HT1080 (cell line): ENCODE measurements at places on chromosomes 11 and 22.
A peak's percentile ranks its signal among the peaks of the same experiment; 100 is the strongest.

- no peak for DNase-seq
Observed at GRCh38 chr11:44973632-44974401, 23.1 kb upstream of the TP53I11 start.

DNA sequence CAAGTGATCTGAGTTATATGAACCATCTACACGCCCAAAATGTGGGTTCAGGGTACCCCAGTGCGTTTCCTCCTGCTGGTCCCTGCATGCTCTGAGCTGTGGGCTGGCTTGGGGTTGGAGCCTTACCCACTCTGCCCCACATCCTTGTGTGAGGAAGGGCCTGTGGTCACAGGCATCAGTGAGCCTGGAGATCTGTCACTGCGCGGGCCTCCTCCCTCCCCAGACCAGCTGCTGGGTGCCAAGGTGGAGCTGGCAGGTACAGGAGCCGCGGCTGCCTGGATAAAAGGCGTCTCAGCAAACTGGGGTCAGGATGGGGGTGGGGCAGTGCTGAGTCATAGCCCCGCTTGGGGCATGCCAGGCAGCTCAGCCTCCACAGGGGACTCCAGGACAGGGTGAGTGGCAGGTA is 17.9 kb downstream of the GNAZ start:
- peak; percentile 8 for DNase-seq

GRCh38 chr11:73496134-73496533 is 101.8 kb downstream of the FAM168A start:
- DNase-seq: no peak

DNA sequence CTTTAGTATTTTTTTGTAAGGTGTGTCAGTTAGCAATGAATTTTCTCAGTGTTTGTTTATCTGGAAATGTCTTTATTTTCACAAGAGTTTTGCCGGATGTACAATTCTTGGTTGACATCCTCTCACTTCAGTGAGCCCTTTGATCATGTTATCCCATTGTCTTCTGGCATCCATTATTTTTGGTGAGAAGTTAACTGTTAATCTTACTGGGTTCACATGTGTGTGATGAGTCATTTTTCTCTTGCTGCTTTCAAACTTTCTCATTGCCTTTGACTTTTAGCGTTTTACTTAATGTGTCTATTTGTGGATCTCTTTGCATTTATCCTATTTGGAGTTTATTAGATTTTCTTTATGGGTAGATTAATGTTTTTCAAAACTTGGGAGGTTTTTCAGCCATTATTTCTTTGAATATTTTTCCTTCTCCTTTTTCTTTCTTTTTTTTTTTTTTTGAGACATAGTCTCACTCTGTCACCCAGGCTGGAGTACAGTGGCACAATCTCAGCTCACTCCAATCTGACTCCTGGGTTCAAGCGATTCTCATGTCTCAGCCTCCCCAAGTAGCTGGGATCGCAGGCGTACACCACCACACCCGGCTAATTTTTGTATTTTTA is 100.5 kb upstream of the RRM1 start:
- peak; percentile 45 for DNase-seq

GRCh38 chr11:70669281-70669680 is 271.0 kb downstream of the CTTN start:
- DNase-seq: no peak

DNA sequence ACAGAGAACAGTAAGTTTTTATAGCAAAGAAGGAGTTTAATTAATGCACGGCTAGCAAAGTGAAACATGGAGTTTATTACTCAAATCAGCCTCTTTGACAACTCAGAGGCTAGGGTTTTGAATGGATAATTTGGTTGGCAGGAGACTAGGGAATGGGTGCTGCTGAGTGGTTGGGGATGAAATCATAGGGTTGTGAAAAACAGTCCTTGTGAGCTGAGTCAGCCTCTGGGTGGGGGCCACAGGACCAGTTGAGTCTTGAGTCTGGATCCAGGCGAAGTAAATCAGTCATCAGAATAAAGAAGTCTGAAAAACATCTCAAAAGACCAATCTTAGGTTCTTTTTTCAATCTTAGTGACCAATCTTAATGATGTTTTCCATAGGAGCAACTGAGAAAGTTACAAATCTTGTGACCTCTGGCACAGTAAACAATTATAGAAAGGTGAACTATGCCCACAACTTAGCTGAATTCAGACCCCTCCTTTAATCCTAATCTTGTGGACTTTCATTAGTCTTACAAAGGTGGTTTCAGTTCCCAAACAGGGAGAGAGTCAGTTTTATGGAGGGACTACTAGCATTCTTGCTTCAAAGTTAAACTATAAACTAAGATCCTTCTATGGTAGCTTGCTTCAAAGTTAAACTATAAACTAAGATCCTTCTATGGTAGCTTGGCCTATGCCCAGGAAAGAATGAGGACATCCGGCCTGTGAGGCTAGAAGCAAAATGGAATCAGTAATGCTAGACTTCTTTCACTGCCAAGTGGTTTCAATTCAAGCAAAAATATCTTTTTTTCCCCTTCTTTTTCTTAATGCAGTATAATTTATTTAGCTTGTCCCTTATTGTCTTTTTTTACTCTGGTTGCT is 84.5 kb downstream of the AASDHPPT start:
- DNase-seq: no peak

- DNase-seq: no peak
Observed at GRCh38 chr11:11806586-11806985, 35.2 kb upstream of the USP47 start.

DNA sequence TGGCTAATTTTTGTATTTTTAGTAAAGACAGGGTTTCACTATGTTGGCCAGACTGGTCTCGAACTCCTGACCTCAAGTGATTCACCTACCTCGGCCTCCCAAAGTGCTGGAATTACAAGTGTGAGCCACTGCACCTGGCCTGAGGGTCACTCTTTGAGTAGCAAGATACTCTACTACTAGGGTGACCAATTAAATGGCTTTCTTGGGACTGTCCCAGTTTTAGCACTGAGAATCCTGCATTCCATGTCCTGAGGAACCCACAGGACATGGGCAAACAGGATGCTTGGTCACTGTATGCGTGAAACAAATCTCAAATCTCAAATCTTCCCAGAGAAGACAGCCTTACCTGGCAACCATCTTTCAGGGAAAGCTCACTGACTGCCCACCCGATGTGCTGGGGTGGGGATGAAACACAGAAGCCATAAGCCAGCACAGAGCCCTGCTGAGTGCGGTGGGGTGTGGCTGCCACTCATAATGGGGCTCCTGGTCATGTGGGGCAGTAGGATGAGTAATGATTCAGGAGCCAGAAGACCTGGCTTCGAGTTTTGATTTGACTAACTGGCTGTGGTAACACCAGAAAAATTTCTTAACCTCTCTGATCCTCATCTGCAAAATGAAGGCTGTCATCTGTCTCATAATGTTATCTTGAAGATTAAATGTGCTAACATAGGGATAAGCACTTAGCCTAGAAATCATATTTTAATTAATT is 11.5 kb downstream of the CLMP start:
- peak; percentile 57 for DNase-seq

GRCh38 chr22:20159076-20159475 is 8.2 kb upstream of the CCDC188 start:
- no peak for DNase-seq

DNA sequence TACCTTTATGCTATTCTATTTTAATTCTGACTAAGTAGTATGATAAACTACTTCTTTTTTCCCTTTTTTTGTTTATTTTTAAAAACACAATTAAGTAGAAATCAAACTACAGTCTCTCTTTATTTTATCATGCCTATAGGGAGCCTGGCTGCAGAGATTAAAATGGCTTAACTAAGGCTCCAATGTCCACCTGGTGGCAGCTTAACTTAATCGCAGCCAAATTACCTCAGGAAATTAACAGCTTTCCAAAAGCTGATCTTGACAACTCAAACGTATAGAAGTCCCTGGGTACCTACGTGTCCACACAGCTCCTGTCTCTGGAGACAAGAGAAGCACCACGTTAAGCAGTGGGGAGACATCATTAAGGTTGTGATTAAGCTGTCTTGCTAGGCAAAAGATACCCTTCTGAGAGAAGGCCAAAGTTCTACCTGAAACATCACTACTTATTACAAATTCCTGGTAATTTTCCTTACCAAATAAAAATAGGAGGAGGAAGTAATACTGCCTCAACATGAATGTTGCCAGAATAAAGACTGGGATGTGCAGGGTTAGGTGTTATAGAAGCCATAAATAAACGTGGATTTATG is 63.2 kb upstream of the SNX19 start:
- no peak for DNase-seq

DNA sequence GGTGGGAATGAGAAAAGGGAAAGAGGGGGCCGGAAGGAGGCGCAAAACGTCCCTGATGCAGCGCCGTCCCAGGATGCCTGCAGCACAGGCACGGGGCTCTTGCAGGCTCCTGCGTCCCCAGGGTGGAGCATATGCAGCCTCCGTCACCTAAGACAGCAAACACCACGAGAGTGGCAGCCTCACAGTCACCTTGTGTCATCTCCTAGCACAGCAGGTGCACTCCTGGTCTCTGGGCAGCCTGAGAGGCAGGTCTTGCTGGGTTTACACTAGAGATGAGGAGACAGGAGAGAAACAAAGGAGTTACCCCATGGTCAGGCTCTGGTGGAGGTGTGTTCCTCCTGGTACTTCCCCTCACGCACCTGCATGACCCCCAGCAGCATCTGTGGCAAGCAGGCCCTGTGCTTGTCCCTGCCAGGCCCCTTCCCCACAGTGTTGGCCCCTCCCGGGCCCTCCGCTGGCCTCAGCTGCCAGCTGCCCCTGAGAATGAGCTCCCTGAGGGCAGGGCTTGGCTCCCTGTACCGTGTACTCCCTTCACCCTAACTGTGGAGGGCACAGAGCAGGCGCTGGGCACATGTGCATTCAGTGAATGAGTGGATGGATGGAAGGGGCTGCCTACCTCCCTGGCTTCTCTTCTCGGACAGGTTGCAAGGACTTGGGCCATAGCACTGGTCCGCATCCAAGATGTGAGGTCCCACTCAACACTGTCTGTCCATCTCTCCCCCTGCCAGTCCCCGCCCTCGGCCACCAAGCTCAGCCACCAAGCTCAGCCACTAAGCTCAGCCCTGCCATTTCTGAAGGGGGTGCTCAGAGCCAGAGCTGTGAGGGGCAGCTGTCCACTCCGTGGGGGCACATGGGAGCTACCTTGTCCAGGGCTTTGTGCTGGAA is 988.6 kb downstream of the BRD1 start:
- no peak for DNase-seq

- no peak for DNase-seq
Observed at GRCh38 chr11:72940417-72940816, 126.2 kb downstream of the ATG16L2 start.

DNA sequence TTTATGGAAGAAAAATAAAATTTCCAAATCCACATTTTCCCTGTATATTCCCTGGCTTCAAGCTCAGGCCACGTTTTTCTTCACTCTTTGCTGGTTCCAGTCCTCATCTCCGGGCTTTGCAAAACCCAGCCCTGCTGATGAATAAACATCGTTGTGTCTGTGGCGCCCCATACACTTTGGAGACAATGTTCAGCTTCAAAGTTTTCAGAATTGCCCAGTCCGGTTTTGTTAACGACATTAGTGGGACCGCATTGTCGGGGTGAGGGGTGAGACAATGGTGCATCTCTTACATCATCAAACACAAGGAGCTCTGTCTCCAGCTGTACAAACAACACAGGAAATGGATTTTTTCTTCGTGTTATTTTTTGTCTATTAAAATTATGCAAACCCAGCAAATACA is 53.4 kb upstream of the HTATIP2 start:
- DNase-seq: no peak
